Sigmoid colon (tissue), 7 donors: ENCODE measurements at places on chromosomes 12 and 14. TPM values are rescaled to one million over a fixed set of nuclear protein-coding genes. Genes with fewer than 3 reads are reported as not detected.

CKAP4 gene
- 49.1 TPM for polyA plus RNA-seq

PRDM4 gene
- 19.4 TPM for polyA plus RNA-seq

KRT77 gene
- 0.01 TPM for polyA plus RNA-seq

DEPDC4 gene
- polyA plus RNA-seq = 0.60 TPM

DNA sequence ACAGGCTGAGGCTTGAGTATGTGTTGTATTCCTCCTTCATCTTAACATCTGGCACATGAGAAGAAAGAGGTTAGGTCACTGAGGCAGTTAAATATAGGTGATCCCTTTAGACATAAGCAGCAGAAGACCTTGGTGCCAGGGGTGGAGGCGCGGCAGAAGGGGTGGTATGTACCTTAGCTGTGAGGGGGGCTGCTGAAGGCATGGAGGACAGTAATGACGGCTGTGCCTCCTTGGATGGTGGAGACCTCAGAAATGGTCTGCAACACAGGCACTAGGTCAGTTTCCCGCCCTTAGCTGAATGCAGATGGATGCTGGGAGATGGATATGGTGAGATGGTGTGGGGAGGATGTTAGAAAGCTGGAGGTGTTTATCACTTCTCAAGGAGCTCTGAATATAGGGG, 1.5 kb upstream of the PNMA1 start:
- no peak overlapping the region for H3K4me3 ChIP-seq
- DNase-seq = no peak
- H3K36me3 ChIP-seq = peaks cover 31% of the 10 kb centered on the region

- no peak overlapping the region for H3K4me3 ChIP-seq
- H3K27ac ChIP-seq = no peak overlapping the region
- no peak for DNase-seq
- H3K27me3 ChIP-seq = no peaks in the 10 kb centered on the region
- peaks cover 26% of the 10 kb centered on the region for H3K4me1 ChIP-seq
Measured at GRCh38 chr12:49684310-49684854, 22.8 kb downstream of the FMNL3 start.

- peak overlapping the region; percentile 41 for H3K27ac ChIP-seq
- H3K36me3 ChIP-seq = no peaks in the 10 kb centered on the region
- no peak overlapping the region for H3K4me3 ChIP-seq
- no peaks in the 10 kb centered on the region for H3K27me3 ChIP-seq
- peaks cover 69% of the 10 kb centered on the region for H3K4me1 ChIP-seq
Measured at GRCh38 chr12:45259675-45260074, 43.8 kb downstream of the ANO6 start.

DNA sequence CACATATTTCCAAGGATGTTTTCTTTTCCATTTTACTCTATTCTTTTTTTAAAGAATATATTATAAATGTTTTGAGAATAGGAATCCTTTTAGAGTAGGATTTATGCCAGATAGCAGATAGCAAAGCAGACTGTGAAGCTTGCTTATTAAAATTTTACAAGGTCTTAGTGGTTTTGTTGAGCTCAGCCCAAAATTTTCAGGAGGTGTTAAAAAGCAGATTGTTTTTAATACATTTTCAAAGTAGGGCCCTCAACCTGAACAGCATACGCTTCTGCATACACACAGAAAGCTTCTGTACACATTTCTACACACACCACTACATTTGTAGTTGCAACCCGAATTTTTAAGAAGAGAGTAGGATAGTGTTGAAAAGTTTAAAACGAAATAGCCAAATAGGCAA, 151.0 kb downstream of the EPS8 start:
- peaks cover 20% of the 10 kb centered on the region for H3K4me1 ChIP-seq
- peak overlapping the region; percentile 8 for H3K27ac ChIP-seq
- H3K27me3 ChIP-seq = no peaks in the 10 kb centered on the region
- no peak overlapping the region for H3K4me3 ChIP-seq

- peak overlapping the region; percentile 56 for H3K27ac ChIP-seq
- no peak for DNase-seq
- H3K4me3 ChIP-seq = no peak overlapping the region
Measured at GRCh38 chr12:76020281-76020680, 11.3 kb downstream of the PHLDA1 start.

- H3K27ac ChIP-seq = no peak overlapping the region
- H3K36me3 ChIP-seq = no peaks in the 10 kb centered on the region
Measured at GRCh38 chr14:56953884-56954283, 143.6 kb upstream of the OTX2 start.

GRCh38 chr12:43891856-43892574, 56.1 kb downstream of the TMEM117 start:
- no peaks in the 10 kb centered on the region for H3K4me1 ChIP-seq
- H3K27ac ChIP-seq = no peak overlapping the region
- no peaks in the 10 kb centered on the region for H3K27me3 ChIP-seq
- no peaks in the 10 kb centered on the region for H3K36me3 ChIP-seq

- no peaks in the 10 kb centered on the region for H3K4me1 ChIP-seq
- no peak overlapping the region for H3K27ac ChIP-seq
- no peaks in the 10 kb centered on the region for H3K27me3 ChIP-seq
- H3K36me3 ChIP-seq = no peaks in the 10 kb centered on the region
- no peak for DNase-seq
- no peak overlapping the region for H3K4me3 ChIP-seq
Measured at GRCh38 chr12:108425238-108425795, 86.2 kb upstream of the CMKLR1 start.

- no peaks in the 10 kb centered on the region for H3K27me3 ChIP-seq
- no peaks in the 10 kb centered on the region for H3K4me1 ChIP-seq
- H3K36me3 ChIP-seq = no peaks in the 10 kb centered on the region
- H3K27ac ChIP-seq = no peak overlapping the region
Measured at GRCh38 chr14:95774265-95775160, 60.6 kb upstream of the TCL1A start.

DNA sequence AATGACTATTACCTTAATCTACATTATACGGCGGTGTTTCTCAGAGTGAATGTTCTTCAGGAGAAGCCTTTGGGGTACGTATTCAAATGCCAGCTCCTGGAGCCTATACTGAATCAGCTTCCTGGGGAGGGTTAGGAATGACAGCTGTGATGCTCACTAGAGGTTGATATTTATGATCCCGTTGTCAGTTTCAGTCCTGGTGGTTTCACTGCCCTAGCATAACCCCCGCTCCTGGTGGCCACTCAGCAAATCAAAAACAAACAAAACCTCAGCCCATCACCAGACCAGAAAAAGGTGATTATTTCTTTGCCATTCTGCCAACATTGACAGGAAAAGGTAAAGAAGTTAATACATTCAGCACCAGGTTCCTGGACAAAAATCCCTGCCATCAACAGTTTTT, 136.5 kb upstream of the CRY1 start:
- no peaks in the 10 kb centered on the region for H3K36me3 ChIP-seq
- H3K27me3 ChIP-seq = no peaks in the 10 kb centered on the region
- H3K27ac ChIP-seq = no peak overlapping the region
- DNase-seq = no peak
- no peaks in the 10 kb centered on the region for H3K4me1 ChIP-seq

DNA sequence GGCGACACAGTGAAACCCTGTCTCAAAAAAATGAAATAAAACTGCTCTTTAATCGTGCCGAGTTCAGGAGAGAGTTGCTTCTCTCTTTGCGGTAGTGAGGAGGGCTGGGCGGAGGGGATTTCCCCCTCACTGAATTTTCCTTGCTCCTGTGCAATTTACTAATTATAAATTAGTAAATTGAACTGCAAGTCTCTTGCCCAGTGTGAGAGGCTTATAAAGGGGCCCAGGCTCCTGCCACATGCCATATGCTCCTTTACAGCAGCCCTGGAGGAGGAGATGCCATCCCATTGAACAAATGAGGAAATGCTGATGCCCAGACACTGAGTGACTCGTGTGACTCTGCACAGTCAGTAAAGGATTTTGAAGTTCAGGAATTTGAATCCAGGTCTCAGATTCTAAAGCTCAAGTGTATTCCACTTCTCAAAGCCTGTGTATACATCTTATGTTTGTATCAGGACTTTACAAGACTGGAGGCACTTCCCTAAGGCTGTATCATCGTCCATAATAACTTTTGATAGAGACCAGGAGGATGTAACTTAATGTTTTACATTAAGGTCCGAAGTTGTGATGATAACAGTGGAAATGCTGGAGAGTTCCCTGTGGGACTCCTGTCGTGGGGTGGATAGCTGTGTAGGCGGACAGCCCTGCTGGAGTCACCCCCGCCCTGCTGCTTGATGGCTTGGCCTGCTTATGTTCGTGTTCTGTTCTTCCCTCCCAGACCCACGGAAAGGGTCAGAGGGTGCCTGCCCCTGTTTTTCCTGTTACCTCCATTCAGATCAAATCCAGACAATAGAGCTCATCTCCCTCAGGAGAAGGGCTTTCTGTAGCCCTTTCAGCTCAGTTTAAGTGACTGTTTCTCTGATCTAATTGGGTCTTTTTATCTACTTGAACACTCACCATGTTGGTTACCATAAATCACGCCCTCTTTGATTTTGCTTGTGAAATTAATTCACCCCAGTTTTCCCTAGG, 13.9 kb downstream of the PELI2 start:
- no peaks in the 10 kb centered on the region for H3K27me3 ChIP-seq
- no peaks in the 10 kb centered on the region for H3K36me3 ChIP-seq
